Thyroid gland (tissue), 4 donors: ENCODE measurements at places on chromosomes 7 and 10. TPM values are rescaled to one million over a fixed set of nuclear protein-coding genes. Genes with fewer than 3 reads are reported as not detected.

GRCh38 chr10:21230219-21230618 is 295.3 kb downstream of the SKIDA1 start:
- no peak overlapping the region for H3K27ac ChIP-seq
- H3K27me3 ChIP-seq: no peaks in the 10 kb centered on the region
- H3K4me3 ChIP-seq: no peak overlapping the region
- no peaks in the 10 kb centered on the region for H3K36me3 ChIP-seq
- H3K4me1 ChIP-seq: peaks cover 4% of the 10 kb centered on the region
- no peak for DNase-seq

The ASB15 gene
- not detected for total RNA-seq

- H3K4me3 ChIP-seq: no peak overlapping the region
- no peak for DNase-seq
- no peaks in the 10 kb centered on the region for H3K27me3 ChIP-seq
These were observed 1104.2 kb downstream of the GATA3 start for GRCh38 chr10:9158675-9159074.

The GCK gene
- total RNA-seq: not detected

The FEZF1 gene
- total RNA-seq: not detected

DNA sequence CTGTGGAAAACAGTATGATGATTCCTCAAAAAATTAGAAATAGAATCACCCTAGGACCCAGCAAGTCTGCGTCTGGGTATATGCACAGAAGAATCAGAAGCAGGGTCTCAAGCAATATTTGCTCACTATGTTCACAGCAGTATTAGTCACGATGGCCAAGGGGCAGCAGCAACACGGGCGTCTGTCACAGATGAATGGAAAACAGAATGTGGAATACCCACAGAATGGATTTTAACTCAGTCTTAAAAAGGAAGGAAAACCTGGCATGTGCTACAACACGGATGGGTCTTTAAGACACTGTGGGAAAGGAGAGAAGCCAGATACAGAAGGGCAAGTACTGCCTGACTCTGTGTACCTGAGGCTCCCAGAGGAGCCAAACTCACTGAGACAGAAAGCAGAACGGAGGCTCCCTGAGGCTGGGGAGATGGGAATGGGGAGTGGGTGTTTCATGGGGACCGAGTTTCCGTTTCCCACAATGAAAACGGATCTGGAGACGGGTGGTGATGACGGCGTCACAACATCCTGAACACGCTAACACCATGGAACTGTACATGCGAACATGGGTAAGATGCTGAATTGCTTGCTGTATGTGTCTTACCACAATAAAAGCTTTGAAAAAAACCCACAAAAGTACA is 36.7 kb upstream of the INPP5A start:
- no peaks in the 10 kb centered on the region for H3K36me3 ChIP-seq
- no peak overlapping the region for H3K4me3 ChIP-seq
- no peaks in the 10 kb centered on the region for H3K4me1 ChIP-seq
- no peaks in the 10 kb centered on the region for H3K27me3 ChIP-seq
- DNase-seq: no peak
- no peak overlapping the region for H3K27ac ChIP-seq

GRCh38 chr7:106504645-106505044 is 156.3 kb downstream of the CCDC71L start:
- H3K27me3 ChIP-seq: no peaks in the 10 kb centered on the region
- H3K4me1 ChIP-seq: no peaks in the 10 kb centered on the region
- DNase-seq: no peak
- no peak overlapping the region for H3K4me3 ChIP-seq

- no peak overlapping the region for H3K4me3 ChIP-seq
- peaks cover 42% of the 10 kb centered on the region for H3K4me1 ChIP-seq
- H3K27ac ChIP-seq: no peak overlapping the region
- H3K27me3 ChIP-seq: no peaks in the 10 kb centered on the region
- H3K36me3 ChIP-seq: peaks cover 2% of the 10 kb centered on the region
- no peak for DNase-seq
These were observed 29.8 kb downstream of the NDUFB2 start for GRCh38 chr7:140726281-140726680.

The NEUROG3 gene
- not detected for total RNA-seq

GRCh38 chr7:50304911-50305582 is 531 bp downstream of the IKZF1 start:
- no peaks in the 10 kb centered on the region for H3K36me3 ChIP-seq
- no peaks in the 10 kb centered on the region for H3K27me3 ChIP-seq
- H3K4me1 ChIP-seq: peaks cover 4% of the 10 kb centered on the region
- DNase-seq: no peak

DNA sequence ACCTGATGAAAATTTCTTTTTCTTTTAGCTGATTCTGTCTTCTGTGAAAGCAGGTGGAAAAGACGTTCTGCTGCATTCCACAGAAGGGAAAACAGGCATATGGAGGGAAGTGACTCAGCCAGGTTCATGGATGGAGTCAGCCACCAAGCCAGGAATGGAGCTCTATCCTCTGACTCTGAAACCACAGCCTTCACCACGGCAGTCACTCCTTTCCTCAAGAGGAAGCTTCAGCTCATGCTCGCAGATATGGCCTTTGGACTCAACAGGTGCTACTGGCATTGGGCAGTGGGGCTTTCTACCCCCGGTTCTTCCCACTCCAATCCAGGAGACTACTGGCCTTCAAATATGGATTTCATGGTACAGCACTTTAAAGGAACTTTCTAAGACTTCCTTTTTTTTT is 11.5 kb upstream of the PLAU start:
- no peaks in the 10 kb centered on the region for H3K27me3 ChIP-seq
- H3K27ac ChIP-seq: no peak overlapping the region
- H3K4me3 ChIP-seq: no peak overlapping the region
- H3K36me3 ChIP-seq: no peaks in the 10 kb centered on the region

The SMO gene
- total RNA-seq: 10.5 TPM

DNA sequence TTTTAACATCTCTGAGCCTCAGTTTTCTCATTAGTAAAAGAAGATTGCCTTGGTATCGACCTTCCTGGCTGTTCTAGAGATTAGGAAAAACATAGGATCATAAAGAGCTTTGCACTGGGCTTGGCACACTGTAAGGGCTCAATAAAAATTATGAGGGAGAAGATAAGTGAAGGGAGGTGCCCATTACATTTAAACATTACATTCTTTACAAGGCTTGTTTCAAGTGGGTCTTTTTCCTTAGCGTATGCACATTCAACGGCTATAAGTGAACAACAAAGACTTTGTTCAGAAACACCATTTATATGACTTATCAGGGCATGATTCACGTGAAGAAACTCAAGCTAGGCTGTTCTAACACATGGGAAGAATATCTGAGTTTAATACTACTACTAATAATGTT is 351.9 kb upstream of the NPVF start:
- no peak overlapping the region for H3K4me3 ChIP-seq
- H3K36me3 ChIP-seq: no peaks in the 10 kb centered on the region
- DNase-seq: no peak
- H3K27me3 ChIP-seq: no peaks in the 10 kb centered on the region

GRCh38 chr10:49519717-49520116 is 19.2 kb downstream of the ERCC6 start:
- peaks cover 7% of the 10 kb centered on the region for H3K4me1 ChIP-seq
- DNase-seq: peak; percentile 77
- peaks cover 16% of the 10 kb centered on the region for H3K36me3 ChIP-seq
- H3K27ac ChIP-seq: no peak overlapping the region

- no peaks in the 10 kb centered on the region for H3K4me1 ChIP-seq
- no peaks in the 10 kb centered on the region for H3K27me3 ChIP-seq
- H3K27ac ChIP-seq: no peak overlapping the region
- peak; percentile 27 for DNase-seq
- no peaks in the 10 kb centered on the region for H3K36me3 ChIP-seq
These were observed 19.6 kb downstream of the KNDC1 start for GRCh38 chr10:133179651-133180050.

GRCh38 chr10:4108693-4109092 is 323.7 kb upstream of the KLF6 start:
- H3K27ac ChIP-seq: no peak overlapping the region
- no peaks in the 10 kb centered on the region for H3K36me3 ChIP-seq
- H3K4me3 ChIP-seq: no peak overlapping the region
- H3K4me1 ChIP-seq: no peaks in the 10 kb centered on the region

The OR6V1 gene
- total RNA-seq: not detected

The KCTD7 gene
- 18.3 TPM for total RNA-seq

DNA sequence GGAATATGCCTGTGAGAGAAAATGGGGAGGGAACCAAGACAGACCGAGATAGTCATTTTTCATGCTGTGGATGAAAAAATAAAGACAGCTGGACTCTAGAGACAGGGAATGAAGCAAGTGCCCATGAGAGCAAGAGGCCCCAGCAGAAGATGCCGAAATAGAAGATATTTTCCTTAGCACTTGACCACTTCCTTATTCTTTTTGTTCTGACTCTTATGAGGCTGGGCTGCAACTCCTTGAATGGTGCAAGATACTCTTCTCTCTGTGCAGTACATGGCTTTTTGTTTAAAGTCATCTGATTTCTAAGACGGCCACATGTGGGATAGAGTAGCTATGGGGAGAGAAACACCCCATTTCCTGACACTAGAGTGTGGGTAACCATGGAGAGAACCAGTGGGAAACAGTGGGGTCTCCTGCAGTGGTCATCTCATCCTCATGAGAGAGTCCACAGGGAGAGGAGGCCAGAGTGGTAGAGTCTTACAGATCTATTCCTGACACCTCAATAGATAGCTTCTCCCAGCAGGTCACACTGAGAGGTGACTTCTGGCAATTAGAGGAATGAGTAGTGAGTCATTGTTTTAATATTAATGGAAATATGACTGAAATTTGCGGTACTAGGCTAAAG is 18.0 kb upstream of the VCL start:
- H3K27ac ChIP-seq: no peak overlapping the region
- no peak for DNase-seq
- no peaks in the 10 kb centered on the region for H3K27me3 ChIP-seq
- no peak overlapping the region for H3K4me3 ChIP-seq
- no peaks in the 10 kb centered on the region for H3K4me1 ChIP-seq
- no peaks in the 10 kb centered on the region for H3K36me3 ChIP-seq

GRCh38 chr10:75932921-75933320 is 501.5 kb downstream of the LRMDA start:
- no peak for DNase-seq
- no peak overlapping the region for H3K4me3 ChIP-seq
- H3K27me3 ChIP-seq: no peaks in the 10 kb centered on the region
- peaks cover 9% of the 10 kb centered on the region for H3K4me1 ChIP-seq
- no peaks in the 10 kb centered on the region for H3K36me3 ChIP-seq
- no peak overlapping the region for H3K27ac ChIP-seq

GRCh38 chr10:129758207-129759021 is 205.7 kb downstream of the EBF3 start:
- H3K27ac ChIP-seq: no peak overlapping the region
- H3K4me3 ChIP-seq: no peak overlapping the region
- no peak for DNase-seq
- no peaks in the 10 kb centered on the region for H3K4me1 ChIP-seq
- H3K36me3 ChIP-seq: no peaks in the 10 kb centered on the region
- no peaks in the 10 kb centered on the region for H3K27me3 ChIP-seq

DNA sequence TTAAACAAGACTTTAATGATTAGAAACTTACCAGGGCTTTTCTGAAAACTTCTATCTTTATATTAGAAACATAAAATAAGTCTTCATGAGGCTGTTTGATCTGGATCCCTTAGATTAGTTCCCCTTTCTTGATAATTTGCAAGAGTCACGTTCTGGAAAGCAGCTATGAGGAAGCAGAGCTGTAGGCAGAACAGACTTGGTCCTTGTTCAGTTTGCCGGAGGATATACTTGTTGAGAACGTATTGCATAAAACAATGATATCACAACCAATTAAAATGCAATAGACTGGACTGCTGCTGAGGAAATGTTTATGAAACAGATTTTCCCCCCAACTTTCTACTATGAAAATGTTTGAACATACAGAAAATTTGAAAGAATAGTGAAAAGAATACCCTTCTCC is 2.8 kb downstream of the SAMD9L start:
- no peaks in the 10 kb centered on the region for H3K27me3 ChIP-seq
- no peak overlapping the region for H3K27ac ChIP-seq
- DNase-seq: no peak
- H3K36me3 ChIP-seq: peaks cover 5% of the 10 kb centered on the region
- no peaks in the 10 kb centered on the region for H3K4me1 ChIP-seq

The CTTNBP2 gene
- total RNA-seq: 17.0 TPM

- H3K27me3 ChIP-seq: no peaks in the 10 kb centered on the region
- H3K27ac ChIP-seq: no peak overlapping the region
These were observed 318.9 kb downstream of the AHR start for GRCh38 chr7:17617380-17617779.

- no peak overlapping the region for H3K4me3 ChIP-seq
- no peaks in the 10 kb centered on the region for H3K36me3 ChIP-seq
- DNase-seq: no peak
- H3K4me1 ChIP-seq: peaks cover 83% of the 10 kb centered on the region
- peak overlapping the region; percentile 98 for H3K27ac ChIP-seq
These were observed 127.9 kb downstream of the FAM53B start for GRCh38 chr10:124616040-124616835.

DNA sequence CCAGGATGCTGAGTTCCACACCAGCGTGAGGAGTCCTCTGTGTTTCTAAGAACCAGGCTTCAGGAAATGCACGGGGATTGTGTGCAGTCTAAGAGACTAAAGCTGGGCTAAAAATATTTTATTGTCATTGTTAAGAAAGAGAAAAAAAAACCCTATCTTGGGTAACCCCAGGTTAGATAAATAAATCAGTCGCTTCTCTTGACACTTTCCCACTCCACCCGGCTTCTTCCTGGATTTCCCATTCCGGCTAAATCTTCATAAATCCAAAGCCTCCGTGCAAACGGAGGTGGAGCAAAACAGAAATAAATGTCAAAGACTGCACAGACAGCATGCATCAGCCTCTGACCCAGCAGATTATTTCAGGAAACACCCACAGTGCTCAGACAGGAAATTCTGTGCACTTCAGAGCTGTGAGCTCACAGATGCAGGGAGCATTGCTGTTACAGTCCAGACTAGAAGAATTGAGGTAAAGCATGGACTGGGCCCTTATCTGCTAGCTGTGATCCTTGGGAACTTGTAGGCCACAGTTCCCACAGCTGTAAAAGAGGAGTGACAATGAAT is 44.8 kb upstream of the GRID1 start:
- peaks cover 3% of the 10 kb centered on the region for H3K4me1 ChIP-seq
- no peaks in the 10 kb centered on the region for H3K36me3 ChIP-seq
- no peak overlapping the region for H3K27ac ChIP-seq
- no peak overlapping the region for H3K4me3 ChIP-seq
- DNase-seq: no peak
- H3K27me3 ChIP-seq: no peaks in the 10 kb centered on the region

The CLDN4 gene
- total RNA-seq: 178 TPM

- peak overlapping the region; percentile 77 for H3K27ac ChIP-seq
- peaks cover 62% of the 10 kb centered on the region for H3K4me1 ChIP-seq
- no peaks in the 10 kb centered on the region for H3K27me3 ChIP-seq
- DNase-seq: peak; percentile 79
- no peaks in the 10 kb centered on the region for H3K36me3 ChIP-seq
These were observed 64.7 kb downstream of the CREB3L2 start for GRCh38 chr7:137937202-137937560.
